ENCODE measurements at places on chromosomes 12 and 14. TPM values are rescaled to one million over a fixed set of nuclear protein-coding genes. Genes with fewer than 3 reads are reported as not detected.

Gene MYF5
- polyA plus RNA-seq, result 0.07 TPM

Gene PAX9
- polyA plus RNA-seq, result 0.06 TPM

- no peak for DNase-seq
Measured at GRCh38 chr14:69346710-69347109, 51.4 kb downstream of the ERH start.

DNA sequence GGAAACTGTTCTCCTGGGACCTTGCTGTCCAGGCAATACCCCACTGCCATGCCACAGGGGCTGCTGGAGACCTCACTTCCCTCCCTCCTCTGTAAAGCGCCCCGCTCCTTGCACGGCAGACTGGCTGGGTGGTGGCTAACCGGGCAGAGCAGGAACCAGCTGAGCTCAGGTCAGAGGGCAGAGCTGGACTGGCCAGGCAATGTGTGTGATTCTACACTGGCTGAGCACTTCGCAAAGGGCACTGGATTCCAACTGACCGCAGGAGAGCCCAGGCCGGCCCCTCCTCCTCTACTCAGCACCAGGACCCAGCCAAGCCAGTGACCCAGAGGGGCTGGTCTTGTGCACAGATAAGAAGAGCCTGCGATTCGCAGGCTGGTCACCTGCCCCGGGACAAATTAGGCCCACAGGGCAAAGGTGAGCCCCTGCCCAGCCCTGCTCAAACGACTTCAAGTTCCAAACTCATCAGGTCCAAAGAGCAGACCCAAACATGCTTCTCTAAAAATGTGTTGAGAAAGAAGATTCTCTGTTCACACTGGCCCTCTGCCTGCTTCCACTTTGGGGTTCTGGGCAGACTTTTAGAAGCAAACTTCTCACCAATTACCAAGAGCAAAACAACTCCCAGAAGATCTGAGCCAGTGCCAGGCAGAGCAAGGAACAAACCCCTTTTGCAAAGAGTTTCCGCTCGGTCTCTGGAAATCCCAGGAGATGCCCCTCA is 54.9 kb upstream of the DIO3 start:
- DNase-seq, result peak; percentile 17

- DNase-seq, result no peak
Measured at GRCh38 chr12:12736759-12737676, 19.9 kb downstream of the CDKN1B start.

DNA sequence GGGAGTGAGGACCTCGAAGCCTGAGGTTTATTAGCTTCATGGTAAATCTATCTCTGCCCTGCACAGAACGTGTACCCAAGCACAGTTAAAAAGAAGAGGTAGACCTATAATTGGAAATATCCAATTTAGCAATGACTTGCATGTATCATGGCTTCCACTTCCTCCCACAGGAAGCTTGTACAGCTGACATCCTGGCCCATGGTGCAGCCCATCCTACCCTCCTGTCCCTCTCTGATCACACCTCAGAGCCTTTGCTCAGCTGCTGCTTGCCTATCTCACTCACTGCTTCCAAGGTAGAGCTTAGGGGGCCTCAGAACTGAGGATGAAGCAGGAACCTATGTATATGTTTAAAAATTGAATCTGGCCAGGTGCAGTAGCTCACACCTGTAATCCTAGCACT is 4.3 kb upstream of the BCDIN3D start:
- no peak for DNase-seq

GRCh38 chr12:13311551-13311950 is 115.0 kb downstream of the EMP1 start:
- no peak for DNase-seq
